ENCODE measurements at places on chromosomes 12 and 14.

DNA sequence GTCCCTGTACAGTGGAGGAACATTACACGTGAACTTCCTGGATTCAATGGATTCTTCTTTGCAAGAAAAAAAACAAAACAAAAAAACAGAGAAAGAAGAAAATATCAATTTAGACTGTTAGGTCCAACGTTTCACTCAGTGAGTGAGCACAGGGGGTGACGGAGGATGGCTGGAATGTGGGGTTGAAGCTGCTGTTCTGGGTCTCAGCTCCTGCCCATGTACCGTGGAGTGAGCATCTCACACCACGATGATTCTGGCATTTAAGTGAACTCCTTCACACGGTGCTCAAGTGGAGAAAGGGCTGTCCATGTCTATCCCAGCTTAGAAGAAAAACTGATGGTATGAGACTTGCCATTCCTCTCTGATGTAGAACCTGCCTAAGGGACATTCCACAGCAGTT lies 23.2 kb downstream of the CCND2 start:
- no peak for DNase-seq

DNA sequence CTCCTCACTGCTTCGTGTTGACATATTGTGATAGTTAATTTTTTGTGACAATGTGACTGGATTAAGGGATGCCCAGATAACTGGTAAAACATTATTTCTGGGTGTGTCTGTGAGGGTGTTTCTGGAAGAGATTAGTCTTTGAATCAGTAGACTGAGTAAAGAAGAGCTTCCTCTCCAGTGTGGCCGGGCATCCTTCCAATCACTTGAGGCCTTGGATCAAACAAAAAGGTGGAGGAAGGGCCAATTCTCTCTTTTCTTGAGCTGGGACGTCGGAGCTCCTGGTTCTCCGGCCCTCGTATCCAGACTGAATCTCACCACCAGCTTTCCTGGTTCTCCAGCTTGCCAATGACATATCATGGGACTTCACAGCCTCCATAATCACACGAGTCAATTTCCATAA lies 240.4 kb downstream of the CHST11 start:
- no peak for DNase-seq

DNA sequence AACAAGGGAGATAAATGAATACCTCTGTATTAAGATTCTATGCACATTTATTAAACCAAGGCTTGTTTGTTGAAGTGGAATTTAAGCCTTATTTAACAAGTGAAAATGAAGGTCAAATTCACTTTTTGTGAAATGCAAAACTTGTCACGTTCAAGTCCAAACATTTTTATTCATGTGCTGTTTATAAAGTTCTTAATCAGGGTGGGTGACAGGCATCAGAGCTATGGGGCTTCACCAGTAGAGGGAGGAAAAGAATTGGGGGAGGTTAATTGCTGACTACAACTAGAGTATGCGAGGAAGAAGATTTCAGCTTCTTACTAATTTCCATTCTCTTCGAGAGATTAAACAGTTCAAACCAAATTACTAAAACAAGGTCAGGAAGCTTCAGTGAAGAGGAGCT lies 9.7 kb downstream of the MOK start:
- peak; percentile 45 for DNase-seq

DNA sequence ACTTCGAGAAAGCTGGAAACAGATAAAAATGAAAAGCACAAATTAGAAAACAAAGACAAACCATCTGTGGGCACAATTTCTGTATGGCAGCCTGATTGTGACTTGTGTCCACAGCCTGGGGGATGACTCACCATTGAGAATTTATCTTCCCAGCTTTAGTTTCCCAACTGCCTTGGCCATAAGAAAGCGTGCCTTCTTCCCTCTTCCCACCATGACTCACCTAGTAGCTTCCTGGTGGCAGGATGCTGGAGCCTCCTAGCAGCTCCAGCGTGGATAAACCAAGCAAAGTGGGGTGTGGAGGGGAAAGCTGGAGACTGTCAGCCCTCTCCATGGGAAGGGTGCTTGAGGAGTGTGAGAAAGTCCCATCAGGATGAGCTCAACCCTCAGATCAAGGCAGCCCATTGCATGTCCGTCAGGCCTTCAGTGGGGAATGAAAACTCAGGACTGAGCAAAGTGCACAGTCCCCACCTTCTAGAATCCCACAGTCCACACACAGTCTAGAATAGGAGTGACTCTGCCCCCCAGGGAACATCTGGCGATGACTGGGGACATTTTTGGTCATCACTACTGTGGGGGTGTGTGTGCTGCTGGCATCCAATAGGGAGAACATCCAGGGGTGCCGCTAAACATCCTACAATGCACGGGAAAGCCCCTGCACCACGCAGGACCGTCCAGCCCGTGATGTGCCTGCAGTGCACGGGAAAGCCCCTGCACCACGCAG lies 22.4 kb upstream of the SERPINA6 start:
- DNase-seq, result peak; percentile 94

GRCh38 chr12:59867055-59867454 lies 271.2 kb downstream of the SLC16A7 start:
- no peak for DNase-seq

DNA sequence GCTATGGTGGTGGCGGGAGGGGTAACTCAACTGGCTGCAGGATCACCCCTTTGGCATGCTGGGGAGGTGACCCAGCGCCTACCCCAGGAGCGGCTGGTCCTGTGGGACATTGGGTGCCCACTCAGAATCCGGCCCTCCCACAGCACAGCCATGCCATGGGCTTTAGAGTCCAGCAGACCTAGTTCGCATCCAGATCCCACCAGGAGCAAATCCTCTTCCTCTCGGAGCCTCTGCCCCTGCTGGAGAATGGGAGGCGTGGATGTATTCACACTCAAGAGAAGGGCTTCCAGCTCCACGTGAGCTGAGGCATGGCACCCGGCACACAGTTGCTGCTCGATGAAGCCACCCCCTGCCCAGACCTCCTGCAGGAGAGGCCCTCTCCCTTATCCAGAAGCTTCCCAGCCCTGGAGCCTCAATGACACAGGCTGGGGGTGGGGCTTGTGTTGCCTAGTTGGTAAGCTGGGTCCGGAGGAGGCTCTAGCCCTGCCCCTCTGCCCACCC lies 17.7 kb downstream of the FAM222A start:
- no peak for DNase-seq

DNA sequence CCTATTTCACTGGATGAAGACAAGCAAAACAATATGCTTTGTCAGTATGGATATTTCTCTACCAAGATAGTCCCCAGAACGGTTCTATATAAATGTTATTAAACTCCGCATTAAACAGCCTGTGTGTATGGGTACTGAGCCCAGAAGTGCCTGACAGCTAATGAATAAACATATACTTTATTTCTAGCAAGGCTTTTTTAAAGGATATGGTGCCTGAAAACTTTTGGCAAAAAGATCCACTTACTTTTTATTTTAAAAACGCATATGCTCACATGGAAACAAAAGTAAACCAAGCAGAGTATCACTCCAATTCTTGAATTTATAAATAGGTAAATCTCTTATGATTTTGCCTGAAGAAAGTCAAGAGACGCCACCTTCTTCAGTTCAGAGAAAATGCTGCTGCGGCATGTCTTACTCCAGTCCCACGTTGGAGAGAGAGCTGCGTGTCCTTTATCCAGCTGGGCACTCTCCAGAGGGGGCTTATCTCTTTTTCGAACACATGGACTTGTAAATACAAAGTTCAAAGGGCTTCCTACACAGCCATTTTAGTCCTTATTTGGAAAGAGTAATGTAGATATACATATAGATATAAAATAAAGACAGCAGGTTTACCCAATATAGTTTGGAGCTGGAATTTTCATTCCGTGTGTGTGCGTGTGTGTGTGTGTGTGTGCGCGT lies 264.2 kb downstream of the ADAMTS20 start:
- DNase-seq, result no peak

DNA sequence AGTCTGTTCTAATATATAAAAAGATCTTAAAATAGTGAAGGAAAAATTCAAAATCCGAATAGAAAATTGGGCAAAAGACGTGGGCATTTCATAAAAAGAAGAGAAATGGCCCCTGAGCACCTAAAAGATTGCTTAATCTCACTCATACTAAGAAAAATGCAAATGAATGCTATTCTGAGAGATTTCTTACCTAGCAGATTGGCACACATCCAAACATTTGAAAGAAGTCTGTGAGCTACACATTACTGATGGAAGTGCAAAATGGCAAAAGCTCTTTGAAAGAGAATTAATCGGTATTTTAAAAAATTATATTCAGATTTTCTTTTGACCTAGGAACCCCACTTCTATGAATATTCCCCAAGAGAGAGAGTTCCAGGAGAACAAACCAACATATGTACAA lies 280.4 kb upstream of the GARIN6 start:
- DNase-seq, result no peak

DNA sequence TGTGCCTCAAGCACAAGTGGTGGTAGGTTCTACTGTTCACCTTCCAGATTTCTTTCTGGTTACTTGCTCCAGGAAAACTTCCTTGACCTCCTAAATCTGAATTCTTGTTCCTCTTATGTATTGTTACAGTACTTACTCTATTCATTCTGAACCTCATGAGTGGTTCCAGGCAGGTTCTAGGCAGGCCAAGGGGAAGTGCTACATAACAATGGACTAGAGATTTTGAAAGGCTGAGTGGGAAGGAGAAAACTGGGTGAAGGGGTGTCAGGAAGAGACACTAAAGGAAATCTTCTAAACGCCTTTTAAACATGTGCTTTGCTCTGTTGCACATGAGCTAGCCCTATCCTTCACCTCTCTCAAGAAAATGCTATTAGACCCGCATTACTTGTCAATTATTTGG lies 1.6 kb downstream of the YARS2 start:
- DNase-seq, result no peak

GRCh38 chr12:66035288-66035966 lies 95.1 kb downstream of the LLPH start:
- peak; percentile 49 for DNase-seq

- DNase-seq, result no peak
Measured at GRCh38 chr14:94542811-94543440, 18.3 kb upstream of the SERPINA4 start.

GRCh38 chr14:61110316-61111082 lies 129.5 kb downstream of the SLC38A6 start:
- no peak for DNase-seq

GRCh38 chr12:82687021-82688011 lies 610 bp downstream of the TMTC2 start:
- DNase-seq, result peak; percentile 34

DNA sequence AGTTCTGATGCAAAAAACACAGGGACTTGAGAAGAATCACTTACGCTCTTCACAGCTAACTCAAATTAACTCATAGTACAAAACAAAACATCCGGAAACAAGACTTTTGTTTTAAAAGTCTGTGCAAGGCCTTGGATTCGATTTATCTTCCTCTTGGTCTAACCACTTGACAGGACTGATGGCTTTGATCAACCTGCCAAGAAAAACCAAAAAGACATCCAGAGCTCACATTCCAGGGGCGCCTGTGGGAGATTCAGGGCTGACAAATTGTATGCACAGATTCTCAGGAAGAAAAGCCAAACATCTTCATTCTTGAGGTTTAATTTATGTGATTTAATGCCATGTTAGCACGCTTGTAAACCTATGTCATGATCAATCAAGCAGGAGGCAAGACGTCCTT lies 129.1 kb upstream of the TMCC3 start:
- peak; percentile 98 for DNase-seq

DNA sequence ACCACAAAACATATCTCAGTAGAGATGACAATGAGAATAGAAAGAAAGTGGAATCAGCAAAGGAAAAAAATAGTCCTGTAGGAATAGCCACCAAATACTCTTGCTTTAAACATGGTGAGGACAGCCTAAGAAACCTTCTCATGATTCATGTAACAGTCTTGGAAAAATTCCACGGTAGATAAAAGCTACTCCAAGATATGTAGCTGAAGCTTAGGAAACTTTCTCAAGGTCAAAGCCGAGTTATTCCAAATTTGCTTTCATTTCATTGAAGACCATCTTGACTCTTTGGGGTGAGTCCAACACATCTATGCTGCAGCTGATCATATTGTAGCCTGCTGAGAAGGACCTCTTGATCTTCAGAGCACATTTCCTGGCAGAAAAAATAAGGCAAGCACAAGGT lies 157.6 kb downstream of the PAH start:
- DNase-seq, result no peak

DNA sequence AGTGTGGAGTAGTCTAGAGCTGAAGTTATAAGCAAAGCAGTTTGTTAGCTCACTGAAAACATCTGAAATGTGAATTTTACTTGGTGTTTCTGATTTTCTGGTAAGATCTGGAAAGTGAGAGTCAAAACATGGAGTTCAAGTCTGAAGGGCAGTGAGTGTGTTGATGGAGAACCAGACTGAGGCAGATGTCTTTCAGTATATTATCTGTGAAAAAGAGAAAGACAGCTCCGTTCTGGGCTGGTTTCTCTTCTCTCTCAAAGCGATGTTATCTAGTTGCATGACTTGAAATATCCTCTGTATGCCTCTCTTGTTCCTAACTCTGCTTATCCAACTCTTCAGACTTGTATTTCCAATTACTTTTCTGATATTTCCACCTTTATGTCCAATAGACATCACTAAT lies 381.9 kb upstream of the RGS6 start:
- DNase-seq, result no peak

GRCh38 chr14:51879170-51879569 lies 18.8 kb downstream of the GNG2 start:
- DNase-seq, result no peak

GRCh38 chr12:82688596-82688995 lies 1.9 kb downstream of the TMTC2 start:
- no peak for DNase-seq

GRCh38 chr14:88667555-88668273 lies 104.9 kb downstream of the ZC3H14 start:
- DNase-seq, result peak; percentile 64

GRCh38 chr12:130142736-130143135 lies 19.5 kb upstream of the FZD10 start:
- DNase-seq, result no peak

DNA sequence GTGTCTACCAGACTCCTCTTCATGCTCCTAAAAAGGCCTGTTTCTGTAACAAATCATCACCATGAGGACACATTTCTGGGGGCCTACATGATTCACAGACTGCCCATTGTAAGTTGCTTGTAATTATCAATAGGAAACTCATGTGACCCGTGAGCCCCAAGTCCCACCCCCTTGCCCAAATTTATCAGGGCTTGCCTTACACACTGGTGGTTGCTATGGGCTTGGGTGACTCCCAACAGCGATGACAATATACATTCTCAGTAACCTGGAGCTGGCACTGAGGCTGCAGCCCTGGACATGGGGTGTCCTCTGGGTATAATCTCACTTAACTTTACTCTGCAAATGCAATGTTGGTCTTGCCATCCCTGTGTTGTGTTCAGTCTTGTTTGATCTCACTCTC lies 149.2 kb downstream of the NRXN3 start:
- no peak for DNase-seq

Measured in astrocyte (in vitro differentiated cells and primary cell).